ENCODE measurements at places on chromosomes 7 and 10.

DNA sequence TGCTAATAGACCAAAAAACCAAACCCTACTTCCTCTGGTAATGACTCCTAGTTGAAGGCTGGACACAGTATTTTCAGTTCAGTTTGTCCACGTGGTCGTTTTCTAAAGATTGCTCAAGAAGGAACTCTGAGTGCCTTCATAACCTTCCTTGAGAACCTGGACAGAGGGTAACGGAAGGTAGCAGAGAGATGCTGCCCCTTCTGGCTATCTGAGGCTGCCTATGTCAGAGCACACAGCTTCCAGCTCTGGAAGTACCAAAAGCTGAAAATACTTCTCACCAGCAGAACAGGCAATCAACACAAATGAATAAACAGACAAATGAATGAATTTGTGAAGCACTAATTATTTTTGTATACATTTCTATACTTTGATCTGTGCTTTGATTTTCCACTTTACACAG is 85.2 kb downstream of the AMPH start:
- peaks cover 10% of the 10 kb centered on the region for H3K4me1 ChIP-seq
- H3K27me3 ChIP-seq, result no peaks in the 10 kb centered on the region
- no peak overlapping the region for H3K4me3 ChIP-seq
- no peaks in the 10 kb centered on the region for H3K36me3 ChIP-seq
- H3K27ac ChIP-seq, result no peak overlapping the region

- DNase-seq, result no peak
- no peaks in the 10 kb centered on the region for H3K36me3 ChIP-seq
These were observed 82.7 kb upstream of the KMT2E start for GRCh38 chr7:104931181-104931781.

- no peak for DNase-seq
- no peaks in the 10 kb centered on the region for H3K4me1 ChIP-seq
- peaks cover 83% of the 10 kb centered on the region for H3K36me3 ChIP-seq
- no peak overlapping the region for H3K4me3 ChIP-seq
- H3K27me3 ChIP-seq, result no peaks in the 10 kb centered on the region
These were observed 16.6 kb downstream of the GTF2I start for GRCh38 chr7:74674166-74674565.

DNA sequence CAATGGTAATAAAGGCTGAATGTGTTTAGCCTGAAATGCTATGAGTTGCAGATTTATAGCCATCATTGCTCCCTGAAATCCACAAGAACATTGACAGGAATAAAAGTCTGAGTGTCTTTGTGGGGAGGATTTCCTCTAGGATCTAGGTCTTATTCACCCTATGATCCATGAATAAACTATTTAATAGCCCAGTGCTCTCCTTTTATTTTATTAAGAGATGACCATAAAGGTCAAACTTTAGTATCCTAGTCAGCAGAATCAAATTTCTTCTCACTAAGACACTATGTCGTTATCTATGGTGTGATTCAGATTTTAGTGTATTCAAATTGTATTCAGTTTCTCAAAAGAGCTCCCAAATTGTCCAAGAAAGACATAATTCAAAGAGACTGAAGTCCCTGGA is 67.8 kb upstream of the AKR1E2 start:
- no peaks in the 10 kb centered on the region for H3K27me3 ChIP-seq
- no peaks in the 10 kb centered on the region for H3K36me3 ChIP-seq
- DNase-seq, result no peak
- H3K4me3 ChIP-seq, result no peak overlapping the region
- no peaks in the 10 kb centered on the region for H3K4me1 ChIP-seq
- no peak overlapping the region for H3K27ac ChIP-seq

GRCh38 chr10:97752956-97753355 is 16.0 kb downstream of the ZFYVE27 start:
- peaks cover 99% of the 10 kb centered on the region for H3K36me3 ChIP-seq
- no peaks in the 10 kb centered on the region for H3K4me1 ChIP-seq
- no peak for DNase-seq

DNA sequence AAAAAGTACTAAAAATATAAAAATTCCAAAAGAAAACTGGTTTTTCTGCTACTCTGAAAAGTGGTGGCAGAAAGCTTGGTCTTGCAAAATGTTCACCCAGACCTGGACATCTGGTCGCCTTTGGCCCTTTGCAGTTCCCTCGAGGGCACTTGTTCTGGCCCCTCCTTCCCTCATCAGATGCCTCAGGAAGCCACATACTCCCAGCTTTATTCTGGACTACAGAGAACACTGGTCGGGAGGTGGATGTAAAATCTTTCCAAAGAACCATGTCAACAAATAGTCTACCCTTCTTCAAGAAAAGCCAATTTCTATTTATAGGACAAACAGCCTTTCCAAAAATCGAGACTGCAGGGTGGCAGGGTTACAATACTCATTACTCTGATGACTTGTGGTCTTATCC is 726.1 kb downstream of the TNS3 start:
- H3K4me3 ChIP-seq, result no peak overlapping the region
- H3K27me3 ChIP-seq, result no peaks in the 10 kb centered on the region
- H3K4me1 ChIP-seq, result no peaks in the 10 kb centered on the region
- H3K36me3 ChIP-seq, result no peaks in the 10 kb centered on the region
- DNase-seq, result no peak
- no peak overlapping the region for H3K27ac ChIP-seq

DNA sequence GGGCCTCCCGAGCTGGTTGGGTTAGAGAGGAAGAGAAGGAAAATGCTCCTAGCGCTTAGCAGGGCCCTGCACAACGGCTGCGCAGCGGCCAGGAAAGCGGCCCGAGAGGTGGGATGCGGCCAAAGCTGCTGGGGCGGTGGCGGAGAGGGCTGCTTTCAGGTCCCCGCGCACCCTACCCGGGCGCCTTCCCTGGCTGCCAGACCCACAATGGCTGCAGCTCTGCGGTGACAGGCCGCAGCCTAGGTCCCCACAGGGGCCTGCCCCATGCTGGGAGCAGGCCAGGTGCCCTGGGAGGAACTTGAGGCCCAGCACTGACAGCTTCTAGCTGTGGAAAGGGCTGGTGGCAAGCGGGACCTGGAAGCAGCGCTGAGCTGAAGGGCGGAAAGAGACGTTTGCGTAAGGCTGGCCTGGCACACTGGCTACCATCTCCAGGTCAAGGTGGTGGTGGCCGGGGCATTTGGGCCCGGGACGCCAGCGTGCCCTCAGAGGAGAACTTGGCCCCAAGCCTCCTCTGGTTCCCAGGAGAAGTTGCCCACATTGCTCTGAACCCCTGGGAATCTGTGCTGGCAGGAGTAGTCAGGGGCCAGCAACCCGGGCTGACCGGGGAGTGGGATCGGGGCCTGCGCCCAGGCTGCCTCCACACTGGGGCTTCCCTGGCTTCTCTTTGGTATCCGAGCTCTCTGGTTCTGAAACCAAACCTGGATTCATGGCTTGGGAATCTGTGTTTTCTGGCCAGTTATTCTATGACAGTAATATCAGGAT is 72.9 kb upstream of the ZNF804B start:
- H3K4me1 ChIP-seq, result no peaks in the 10 kb centered on the region
- no peaks in the 10 kb centered on the region for H3K27me3 ChIP-seq
- H3K4me3 ChIP-seq, result no peak overlapping the region
- H3K36me3 ChIP-seq, result no peaks in the 10 kb centered on the region
- H3K27ac ChIP-seq, result no peak overlapping the region
- no peak for DNase-seq

DNA sequence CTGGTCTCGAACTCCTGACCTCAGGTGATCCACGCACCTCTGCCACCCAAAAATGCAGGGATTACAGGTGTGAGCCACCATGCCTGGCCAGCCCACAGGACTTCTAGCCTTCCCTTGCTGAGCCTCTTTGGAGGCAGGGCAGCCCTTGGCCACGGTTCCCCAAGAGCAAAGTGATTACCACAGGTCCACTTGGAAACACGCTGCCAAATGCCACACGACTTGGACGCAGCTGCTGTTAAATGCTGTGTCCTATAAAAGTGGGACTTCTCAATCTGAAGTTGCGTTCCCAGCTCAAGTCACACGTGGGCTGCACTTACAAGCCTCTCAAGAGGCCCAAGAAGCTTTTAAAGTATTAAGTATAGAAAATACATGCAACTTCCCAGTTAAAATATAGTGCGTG is 30.1 kb downstream of the CTBP2 start:
- no peak for DNase-seq
- no peaks in the 10 kb centered on the region for H3K27me3 ChIP-seq
- H3K27ac ChIP-seq, result no peak overlapping the region
- H3K4me1 ChIP-seq, result peaks cover 24% of the 10 kb centered on the region
- no peak overlapping the region for H3K4me3 ChIP-seq

DNA sequence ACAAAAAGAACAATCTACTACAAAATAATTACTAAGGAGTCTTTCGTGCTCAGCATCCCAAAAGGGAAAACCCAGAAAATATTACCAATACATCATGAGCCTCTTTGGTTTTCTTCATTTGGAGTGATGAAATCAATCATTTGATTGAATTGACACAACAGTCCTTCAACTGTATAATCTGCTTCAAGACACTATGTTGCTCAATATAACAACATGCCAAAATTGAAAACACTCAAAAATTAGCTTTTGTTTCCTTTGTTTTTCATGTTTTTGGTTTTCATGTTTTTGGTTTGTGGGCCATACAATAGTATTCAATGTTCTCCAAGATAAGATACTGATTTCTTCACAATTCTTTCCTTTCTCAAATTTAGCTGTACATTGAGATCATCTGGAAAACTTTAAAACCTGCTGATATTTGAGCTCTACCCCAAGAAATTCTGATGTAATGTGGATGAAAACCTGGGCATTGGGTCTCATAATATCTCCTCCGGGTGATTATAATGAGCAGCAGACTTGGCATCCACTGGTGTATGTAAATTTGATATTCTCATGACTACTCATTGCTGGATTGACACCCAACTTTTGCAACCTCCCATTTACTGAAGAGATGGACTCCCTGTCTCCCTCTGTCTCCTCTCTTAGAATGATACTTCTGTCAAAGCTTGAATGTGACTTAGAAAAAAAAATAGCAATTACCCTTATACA is 4.6 kb downstream of the SOSTDC1 start:
- H3K27me3 ChIP-seq, result no peaks in the 10 kb centered on the region
- H3K4me3 ChIP-seq, result no peak overlapping the region
- H3K4me1 ChIP-seq, result peaks cover 9% of the 10 kb centered on the region
- no peak for DNase-seq
- H3K36me3 ChIP-seq, result peaks cover 20% of the 10 kb centered on the region

DNA sequence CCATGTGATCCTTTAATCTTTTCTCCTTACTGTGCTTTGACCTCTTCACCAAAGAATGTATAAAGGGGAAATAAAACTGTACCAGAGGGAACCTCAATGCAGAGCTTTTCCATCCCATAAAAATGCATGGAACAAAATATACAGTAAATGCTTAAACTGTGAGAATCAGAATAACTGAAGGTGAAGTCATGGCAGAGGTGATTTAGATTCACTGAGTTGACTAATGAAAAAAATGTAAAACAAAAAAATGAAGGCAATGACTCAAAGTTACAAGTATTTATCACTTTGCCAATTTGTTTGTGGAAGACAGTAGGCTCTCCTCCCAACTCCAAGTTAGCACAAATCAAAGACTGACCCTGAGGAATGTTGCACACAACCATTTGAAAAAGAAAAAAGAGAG is 1331.6 kb upstream of the SORCS1 start:
- no peaks in the 10 kb centered on the region for H3K27me3 ChIP-seq
- DNase-seq, result no peak
- no peaks in the 10 kb centered on the region for H3K4me1 ChIP-seq

- H3K4me1 ChIP-seq, result no peaks in the 10 kb centered on the region
- H3K27me3 ChIP-seq, result no peaks in the 10 kb centered on the region
- H3K36me3 ChIP-seq, result no peaks in the 10 kb centered on the region
- no peak overlapping the region for H3K27ac ChIP-seq
These were observed 947.1 kb downstream of the GRM8 start for GRCh38 chr7:126305671-126306070.

GRCh38 chr7:145169908-145170307 is 334.1 kb upstream of the TPK1 start:
- H3K4me3 ChIP-seq, result no peak overlapping the region
- no peak overlapping the region for H3K27ac ChIP-seq
- H3K36me3 ChIP-seq, result no peaks in the 10 kb centered on the region
- H3K27me3 ChIP-seq, result no peaks in the 10 kb centered on the region
- DNase-seq, result no peak

DNA sequence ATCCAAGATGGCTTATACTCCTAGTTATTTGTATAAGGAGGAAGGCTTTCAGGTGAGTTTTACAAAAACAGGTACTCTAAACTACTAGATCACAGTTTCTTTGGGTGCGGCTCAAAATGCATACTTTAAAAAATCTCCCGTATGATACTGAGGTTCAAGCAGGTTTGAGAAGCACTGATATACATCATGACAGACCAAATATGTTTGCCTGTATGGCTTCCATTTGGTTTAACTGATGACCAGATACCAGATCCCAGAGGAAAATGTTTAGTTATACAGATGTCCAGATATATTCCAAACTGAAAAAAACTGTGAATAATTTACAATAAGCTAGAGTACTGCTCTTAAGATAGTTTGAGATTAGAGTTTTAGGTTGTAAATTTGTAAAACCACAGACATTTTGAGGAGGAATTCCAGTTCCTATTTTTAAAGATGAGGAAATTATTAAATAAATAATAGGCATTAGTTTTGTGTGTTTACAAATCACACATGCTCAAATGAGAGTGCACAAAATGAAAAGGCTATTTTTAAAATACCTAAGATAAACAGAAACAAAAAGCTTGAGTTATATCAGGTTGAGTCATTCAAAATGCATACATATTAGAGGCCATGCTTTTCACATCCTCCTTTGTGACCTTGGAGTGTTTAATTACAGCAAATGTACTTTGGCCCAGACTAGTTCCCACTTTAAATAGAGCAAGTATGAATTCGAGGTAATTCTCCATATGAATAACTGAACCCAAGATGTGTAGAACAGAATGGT is 60.5 kb downstream of the SEMA3C start:
- H3K4me1 ChIP-seq, result peaks cover 4% of the 10 kb centered on the region
- no peaks in the 10 kb centered on the region for H3K27me3 ChIP-seq
- H3K36me3 ChIP-seq, result no peaks in the 10 kb centered on the region
- DNase-seq, result no peak
- no peak overlapping the region for H3K27ac ChIP-seq
- no peak overlapping the region for H3K4me3 ChIP-seq

GRCh38 chr10:64630534-64630933 is 1109.3 kb downstream of the REEP3 start:
- H3K36me3 ChIP-seq, result no peaks in the 10 kb centered on the region
- H3K4me3 ChIP-seq, result no peak overlapping the region
- DNase-seq, result no peak
- H3K27ac ChIP-seq, result no peak overlapping the region
- H3K27me3 ChIP-seq, result no peaks in the 10 kb centered on the region

DNA sequence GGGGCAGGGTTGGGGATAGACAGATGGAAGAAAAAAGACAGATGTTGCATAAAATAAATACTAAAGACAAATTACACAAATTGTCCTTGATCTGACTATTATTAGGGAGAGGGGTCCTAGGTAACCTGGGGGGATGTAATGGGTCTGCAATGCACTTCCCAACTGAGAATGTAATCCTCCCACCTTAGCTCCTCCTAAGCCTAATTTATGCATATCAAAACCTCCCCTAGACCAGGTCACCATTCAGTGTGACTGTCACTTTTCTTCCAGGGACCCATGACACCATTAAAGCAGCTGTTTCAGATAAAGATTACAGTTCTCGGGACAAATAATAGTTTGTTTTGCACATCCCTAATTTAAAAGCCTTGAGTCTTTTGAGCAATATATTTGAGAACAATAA is 133.9 kb upstream of the FEZF1 start:
- H3K4me3 ChIP-seq, result no peak overlapping the region
- H3K27ac ChIP-seq, result peak overlapping the region; percentile 88
- peaks cover 14% of the 10 kb centered on the region for H3K4me1 ChIP-seq
- H3K36me3 ChIP-seq, result no peaks in the 10 kb centered on the region
- DNase-seq, result peak; percentile 32
- H3K27me3 ChIP-seq, result no peaks in the 10 kb centered on the region

Measured in neuronal stem cell (in vitro differentiated cells).